ENCODE measurements at places on chromosomes 1 and 21.

- no peak for DNase-seq
Observed at GRCh38 chr21:34080710-34081109, 7.3 kb downstream of the MRPS6 start.

GRCh38 chr21:33651965-33652680 lies 9.8 kb downstream of the ITSN1 start:
- no peak for DNase-seq

DNA sequence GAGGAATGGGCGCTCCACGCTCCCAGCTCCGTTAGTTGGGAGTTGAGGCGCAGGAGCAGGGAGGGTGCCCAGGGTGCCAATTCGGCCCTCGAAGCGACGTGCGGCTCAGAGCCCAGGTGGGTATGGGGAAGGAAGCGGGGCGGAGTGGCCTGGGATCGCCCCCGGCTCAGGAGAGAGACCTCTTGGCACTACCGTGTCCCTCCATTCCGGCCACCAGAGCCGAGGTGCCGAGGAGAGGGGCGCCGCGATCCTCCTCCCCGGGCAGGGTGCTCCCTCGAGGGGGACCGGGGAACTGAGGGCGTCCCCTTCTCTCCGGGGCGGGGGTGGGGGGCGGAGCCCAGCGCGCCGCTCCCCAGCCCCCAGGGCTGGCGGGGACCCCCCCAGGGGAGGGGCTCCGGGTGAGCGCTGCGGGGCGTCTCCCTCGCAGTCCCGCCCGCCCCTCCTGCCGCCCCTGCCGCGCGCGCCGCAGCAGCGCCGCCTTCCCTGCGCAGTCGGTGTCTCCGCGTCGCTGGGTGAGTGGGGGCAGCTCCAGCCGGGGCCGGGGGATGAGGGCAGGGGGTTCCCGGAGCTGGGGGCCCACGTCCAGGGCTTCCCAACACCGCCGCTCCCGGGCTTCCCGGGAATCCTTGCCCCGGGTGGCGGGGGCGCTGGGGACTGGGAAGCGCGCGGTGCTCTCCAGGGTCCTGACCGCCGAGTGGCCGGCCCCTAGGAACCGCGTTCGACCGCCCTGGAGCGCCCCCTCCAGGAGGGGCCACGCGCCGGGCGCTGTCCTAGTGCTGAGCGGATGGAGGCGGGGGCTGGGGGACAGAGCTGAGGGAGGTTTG lies at the start of gene HPCA:
TSS of gene HPCA (plus strand) at position 488 of the 824 bp plus-strand sequence. CDS start 2,408 bp downstream, outside the sequence.
- no peak for DNase-seq

GRCh38 chr1:78607944-78608343 lies 12.3 kb upstream of the IFI44L start:
- no peak for DNase-seq

DNA sequence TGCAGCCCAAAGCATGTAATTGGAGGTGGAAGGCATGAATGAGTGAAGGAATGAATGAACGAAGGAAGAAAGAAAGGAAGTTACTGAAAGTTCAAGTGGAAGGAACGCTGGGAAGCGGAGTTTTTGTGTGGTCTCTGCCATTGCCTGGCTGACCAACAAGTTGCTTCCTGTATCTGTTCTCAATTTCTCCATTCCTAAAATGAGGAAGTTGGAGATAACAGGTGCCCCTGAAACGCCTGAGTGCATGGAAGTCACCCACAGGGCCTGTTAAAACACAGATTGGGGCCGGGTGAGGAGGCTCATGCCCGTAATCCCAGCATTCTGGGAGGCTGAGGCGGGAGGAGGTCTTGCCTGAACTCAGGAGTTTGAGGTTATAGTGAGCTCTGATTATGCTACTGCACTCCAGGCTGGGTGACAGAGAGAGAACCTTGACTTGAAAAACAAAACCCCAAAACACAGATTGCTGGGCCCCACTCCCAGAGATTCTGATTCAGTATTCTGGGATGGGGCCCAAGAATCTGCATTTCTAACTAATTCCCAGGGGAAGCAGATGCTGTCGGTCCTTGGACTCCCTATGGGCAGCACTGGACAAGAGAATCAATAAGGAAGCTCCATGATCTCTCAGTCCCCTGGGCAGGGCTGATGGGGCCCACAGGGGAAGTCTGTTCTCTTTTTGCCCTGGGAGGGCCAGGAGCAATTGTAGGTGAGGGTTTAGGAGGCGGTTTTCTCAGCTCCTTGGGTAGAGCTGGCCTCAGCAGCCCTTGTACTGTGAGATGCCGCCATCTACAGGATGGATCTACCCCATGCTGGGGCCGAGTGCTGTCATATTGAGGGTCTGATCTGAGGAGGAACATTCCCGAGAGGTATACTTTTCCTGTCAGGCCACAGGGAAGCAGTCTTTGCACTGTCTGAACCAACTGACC lies 3.3 kb upstream of the CNR2 start:
- DNase-seq, result no peak

- DNase-seq, result no peak
Observed at GRCh38 chr1:48568501-48568900, 96.5 kb upstream of the SPATA6 start.

DNA sequence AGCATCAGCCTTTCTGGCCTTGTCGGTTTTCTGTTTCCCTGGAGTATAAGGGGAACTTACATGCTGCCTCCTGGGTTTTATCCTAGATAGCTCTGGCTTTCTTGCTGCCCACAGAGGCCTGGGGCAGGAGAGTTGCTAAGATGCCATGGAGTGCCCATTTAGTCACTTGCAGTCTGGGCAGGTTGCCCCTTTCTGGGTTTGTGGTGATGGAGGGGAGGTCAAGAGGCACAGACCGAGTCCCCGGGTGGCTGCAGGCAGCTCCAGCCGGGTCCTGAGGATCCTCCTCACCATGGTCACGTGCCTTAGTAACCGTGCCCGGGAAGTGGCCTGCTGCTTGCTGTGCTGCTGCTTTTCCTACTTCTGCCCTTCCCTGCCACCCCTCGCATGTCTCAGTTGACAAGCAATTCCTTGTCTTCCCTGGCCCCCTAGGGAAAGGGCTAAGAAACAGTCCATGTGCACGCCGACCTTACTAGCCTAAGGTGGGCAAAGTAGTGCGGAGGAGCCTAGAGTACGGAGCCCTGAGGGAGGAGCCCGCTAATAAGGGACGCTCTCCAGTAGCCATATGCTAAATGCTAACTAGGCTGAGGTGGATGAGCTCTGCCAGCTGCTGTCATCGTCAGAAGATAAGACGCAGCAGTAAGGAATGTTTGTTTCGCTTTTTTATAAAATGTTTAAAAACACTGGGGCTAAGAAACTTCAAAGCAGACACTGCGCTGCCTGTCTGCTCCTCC lies 34.8 kb downstream of the CLCA1 start:
- DNase-seq, result no peak

DNA sequence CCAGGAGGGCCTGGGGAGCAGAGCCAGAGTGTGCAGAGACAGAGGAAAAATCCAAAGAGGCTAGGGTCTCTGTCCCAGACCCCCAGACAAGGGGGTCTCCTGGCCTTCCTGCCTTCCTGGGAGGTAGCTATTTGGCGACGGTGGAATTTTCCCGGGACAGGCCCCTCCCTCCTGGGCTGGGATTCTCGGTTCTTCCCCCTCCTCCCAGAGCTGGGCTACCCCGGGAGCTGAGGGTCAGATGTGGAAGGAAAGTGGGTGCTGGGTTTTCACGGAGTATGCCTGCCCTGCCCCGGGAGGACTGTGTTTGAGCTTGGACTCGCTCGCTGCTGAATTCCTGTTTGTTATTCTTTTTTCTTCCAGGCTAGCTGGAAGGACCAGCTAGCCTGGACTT lies 759 bp downstream of the AMPD2 start:
- no peak for DNase-seq

DNA sequence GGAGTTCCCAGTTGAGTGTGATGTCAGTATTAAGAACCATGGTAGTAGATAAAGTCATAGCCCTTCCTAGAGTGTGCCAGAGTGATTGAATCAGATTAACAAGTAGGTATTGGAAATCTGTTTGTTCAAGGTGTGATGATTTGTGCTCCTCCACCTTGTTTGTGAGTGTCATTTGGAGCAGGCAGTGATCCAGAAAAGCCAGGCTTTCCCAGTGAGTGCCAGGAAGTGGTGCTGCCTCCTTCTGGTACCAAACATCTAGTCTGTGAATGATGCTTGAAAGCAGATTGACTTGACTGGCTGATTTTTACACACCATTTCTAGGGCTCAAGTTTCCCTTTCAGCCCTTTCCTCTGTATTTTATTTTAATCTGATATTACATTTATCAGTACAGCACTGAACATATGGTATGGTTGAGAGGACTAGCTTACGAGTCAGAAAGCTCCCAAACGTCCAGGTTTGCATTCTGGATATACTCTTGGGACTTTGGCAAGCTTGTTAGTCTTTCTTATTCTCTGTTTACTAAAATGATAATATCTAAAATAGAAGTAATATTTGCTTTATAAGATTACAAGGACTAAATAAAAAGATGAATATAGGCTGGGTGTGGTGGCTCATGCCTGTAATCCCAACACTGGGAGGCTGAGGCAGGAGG lies 100.7 kb downstream of the PATJ start:
- no peak for DNase-seq

- no peak for DNase-seq
Observed at GRCh38 chr1:2380816-2381591, 10.3 kb downstream of the MORN1 start.

GRCh38 chr1:80987824-80988223 lies 812.9 kb upstream of the ADGRL2 start:
- DNase-seq, result no peak

DNA sequence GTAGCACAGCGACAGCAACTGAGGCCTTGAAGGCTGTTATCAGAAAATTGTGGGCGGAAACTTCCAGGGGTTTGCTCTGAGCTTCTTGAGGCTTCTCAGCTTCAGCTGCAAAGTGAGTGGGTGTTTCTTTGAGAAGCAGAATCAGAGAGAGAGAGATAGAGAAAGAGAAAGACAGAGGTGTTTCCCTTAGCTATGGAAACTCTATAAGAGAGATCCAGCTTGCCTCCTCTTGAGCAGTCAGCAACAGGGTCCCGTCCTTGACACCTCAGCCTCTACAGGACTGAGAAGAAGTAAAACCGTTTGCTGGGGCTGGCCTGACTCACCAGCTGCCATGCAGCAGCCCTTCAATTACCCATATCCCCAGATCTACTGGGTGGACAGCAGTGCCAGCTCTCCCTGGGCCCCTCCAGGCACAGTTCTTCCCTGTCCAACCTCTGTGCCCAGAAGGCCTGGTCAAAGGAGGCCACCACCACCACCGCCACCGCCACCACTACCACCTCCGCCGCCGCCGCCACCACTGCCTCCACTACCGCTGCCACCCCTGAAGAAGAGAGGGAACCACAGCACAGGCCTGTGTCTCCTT lies at the start of gene FASLG:
TSS of gene FASLG (plus strand) at position 233 of the 583 bp plus-strand sequence. CDS start at position 332, 99 bp downstream.
- DNase-seq, result peak; percentile 65

DNA sequence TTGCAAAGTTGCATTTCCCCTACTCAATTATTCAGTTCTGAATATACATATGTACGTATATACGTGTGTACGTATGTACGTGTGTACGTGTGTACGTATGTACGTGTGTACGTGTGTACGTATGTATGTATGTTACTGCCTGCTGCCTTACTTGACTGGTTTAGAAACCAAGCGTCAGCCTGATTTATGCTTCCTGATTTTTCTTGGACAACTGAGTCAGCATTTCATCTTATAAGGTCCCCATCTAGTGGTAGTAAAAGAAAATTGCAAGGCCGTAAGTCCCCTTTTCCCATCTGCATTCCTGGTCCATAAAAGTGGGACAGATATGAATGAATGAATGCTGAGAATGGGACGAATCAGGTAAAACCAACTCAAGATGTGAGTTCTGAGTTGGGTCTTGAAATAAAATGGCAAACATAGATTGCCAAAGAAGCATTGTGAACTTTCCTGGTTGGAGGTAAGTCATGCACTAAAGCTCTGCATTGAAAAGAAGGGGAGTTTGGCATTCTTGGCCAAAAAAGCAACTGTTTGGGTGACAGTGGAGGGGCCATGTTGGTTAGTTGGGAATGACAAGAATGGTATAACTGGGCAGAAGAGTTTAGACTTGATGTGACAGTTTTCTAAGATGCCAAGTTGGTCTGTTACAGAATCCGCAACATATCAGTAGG lies 76.4 kb upstream of the DNAH14 start:
- no peak for DNase-seq
